Stimulated activated CD4-positive, alpha-beta T cell treated with anti-CD3 and anti-CD28 coated beads, Interleukin-12 subunit alpha, Interleukin-12 subunit beta, amount 100 ng/mL, for 24 hours (primary cell): ENCODE measurements at places on chromosomes 6 and 20.

GRCh38 chr6:30821862-30822784, 62.2 kb upstream of the DDR1 start:
- no peak for DNase-seq

- no peak for DNase-seq
Observed at GRCh38 chr6:157830354-157831017, 7.4 kb downstream of the SNX9 start.

DNA sequence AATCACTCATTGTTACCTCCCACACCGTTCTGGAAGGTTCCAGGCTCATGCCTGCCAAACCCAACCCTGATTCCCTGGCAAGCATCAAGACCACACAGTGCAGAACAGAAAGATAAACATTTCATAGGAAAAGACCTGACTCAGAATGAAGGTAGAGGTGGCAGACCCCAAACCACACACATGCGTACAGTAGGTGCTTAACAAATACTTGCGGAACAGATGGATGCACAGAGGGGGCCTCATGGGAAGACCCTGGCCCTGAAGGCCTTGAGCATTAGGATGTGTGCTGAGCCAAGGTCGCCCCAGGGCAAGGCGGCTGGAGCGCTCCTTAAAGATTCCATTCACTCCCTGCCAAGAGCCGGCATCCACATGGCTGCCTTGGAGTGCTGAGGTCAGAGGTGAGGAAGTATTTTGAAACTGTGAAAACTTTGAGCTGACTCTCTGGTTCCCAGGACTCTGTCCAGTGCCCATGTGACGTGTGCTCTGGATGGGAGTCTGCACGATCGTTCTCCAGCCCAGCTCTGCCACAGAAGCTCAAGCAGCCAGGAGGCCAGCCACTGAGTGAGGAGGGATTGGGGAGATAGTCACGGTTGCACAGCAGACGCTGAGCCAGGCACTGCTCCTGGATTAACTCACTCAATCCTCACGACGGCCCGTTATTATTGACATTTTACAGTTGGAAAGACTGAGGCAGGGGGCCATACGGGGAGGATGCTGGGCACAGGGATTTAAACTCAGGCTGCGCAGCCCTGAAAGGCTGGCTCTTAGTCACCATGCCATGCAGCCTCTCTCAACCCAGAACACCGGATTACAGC, 65.5 kb upstream of the AFDN start:
- DNase-seq = no peak

- DNase-seq = no peak
Observed at GRCh38 chr20:23479043-23479442, 11.9 kb upstream of the CST8 start.

GRCh38 chr6:31180500-31180899, 10.0 kb upstream of the POU5F1 start:
- no peak for DNase-seq

DNA sequence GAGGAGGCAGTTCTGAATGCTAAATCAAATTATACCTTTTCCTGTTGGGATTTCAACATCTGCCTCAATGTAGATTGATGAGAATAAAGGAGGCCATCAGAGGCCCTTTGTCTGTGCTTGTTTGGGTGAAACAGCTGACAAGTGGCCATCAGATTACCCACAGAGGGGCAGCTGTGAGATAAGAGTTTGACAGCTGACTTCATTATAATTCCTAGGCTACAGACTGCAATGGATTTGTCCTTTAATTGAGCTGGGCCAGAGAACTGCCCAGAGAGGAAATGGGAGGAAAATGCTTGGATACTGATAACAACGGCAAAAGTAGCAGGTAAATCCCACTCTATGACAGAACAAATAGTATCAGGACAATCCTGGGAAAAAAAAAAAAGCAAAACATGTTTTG, 649.4 kb downstream of the HDGFL1 start:
- no peak for DNase-seq

DNA sequence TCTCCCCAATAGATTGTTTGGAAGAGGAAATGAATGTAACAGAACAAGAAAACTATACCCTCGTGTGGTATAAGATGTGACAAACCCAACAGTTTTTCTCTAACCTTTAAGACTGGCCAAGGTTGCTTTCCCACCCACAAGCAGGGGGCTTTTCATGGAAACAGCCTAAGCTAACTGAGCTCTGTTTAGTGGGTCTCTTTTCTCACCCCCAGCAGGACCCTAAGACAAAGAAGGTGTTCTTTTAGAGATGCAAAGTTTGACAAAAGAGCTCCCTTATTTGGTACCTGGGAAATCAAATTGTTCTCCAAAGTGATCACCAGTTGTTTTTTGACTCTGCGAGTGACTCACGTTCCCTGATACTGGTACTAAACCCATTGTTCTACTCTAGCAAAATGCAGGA, 59.1 kb downstream of the MBOAT1 start:
- no peak for DNase-seq

GRCh38 chr6:157787080-157787479, 36.0 kb upstream of the SNX9 start:
- no peak for DNase-seq

- no peak for DNase-seq
Observed at GRCh38 chr6:91141346-91141745, 554.5 kb upstream of the MAP3K7 start.

GRCh38 chr6:107691062-107691751, 132.9 kb downstream of the SCML4 start:
- DNase-seq = no peak

GRCh38 chr20:49326026-49326425, 48.2 kb upstream of the ZNFX1 start:
- DNase-seq = no peak

GRCh38 chr6:105560611-105561066, 157.8 kb upstream of the PREP start:
- DNase-seq = no peak

DNA sequence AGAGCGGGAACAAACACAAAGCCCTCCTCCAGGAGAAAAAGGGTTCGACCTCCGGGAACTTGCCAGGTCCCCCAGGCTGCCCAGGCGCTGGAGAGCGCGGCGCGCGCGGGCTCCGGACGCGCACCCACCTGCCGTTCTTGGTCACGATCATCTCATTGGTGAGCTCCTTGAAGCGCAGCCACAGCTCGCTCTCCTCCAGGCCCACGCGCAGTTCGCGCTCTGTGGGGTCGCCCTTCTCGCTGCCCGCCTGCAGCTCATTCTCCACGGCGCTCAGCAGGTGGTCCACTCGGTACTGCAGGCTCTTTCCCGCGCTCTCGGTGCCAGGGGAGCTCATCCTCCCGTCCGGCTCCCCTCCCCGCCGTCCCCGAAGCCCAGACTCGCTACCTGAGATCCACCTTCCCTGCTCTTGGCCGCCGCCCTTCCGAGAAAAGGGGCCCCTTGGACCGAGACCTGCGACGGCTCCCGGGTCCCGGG, 356 bp downstream of the TBXT start:
- DNase-seq = no peak

DNA sequence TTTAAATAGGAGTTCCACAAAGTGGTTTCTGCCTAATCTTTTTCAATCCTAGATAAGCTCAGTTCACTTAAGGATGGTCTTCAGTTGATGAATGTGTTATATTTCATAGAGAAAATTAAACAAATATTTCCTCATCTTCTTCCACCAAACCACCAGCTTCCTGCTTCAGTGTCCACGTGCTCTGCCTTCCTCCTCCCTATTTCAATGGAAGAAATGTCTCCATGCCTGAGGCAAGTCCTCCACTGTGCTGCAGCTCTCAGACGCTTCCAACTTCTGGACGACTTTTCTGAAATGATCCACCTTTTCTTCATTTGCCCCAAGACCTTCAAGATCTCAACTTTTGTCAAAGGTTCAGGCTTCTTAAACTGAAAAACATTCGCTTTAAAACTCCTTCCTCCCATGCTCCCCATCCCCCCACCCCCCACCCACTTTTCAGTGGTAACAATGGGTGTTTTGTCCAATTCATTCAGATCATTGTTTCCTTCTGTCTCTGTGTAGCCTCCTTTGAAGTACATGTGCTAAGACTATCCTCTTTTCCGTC, 25.3 kb upstream of the FABP7 start:
- DNase-seq = no peak

DNA sequence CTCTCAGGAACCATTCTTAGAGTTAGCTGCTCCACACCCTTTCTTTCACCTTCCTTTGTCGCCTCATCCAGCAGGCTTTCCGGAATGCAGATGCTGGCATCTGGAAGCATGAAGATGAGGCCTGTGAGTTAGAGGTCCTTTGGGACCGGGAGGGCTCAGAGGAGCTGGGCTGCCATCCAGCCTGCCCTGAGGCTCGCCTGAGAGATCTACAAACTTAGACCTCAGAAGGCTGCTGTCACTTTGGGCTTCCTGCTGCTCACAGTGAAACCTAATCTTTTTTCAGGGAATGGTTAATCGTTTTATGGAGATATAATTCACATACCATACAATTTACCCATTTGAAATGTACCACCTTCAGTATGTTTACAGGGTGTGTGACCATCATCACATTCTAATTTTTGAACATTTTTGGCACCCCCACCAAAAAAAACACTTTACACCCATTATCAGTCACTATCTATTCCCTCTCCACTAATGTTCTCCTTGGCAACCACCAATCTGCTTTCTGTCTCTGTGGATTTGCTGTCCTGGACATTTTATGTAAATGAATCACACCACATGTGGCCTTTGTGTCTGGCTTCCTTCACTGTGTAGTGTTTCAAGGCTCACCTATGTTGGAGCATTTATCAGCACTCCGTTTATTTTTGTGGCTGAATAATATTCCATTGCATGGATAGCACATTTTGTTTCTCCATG, 20.0 kb upstream of the MPC1 start:
- no peak for DNase-seq

GRCh38 chr6:112415366-112415765, 68.2 kb downstream of the RFPL4B start:
- no peak for DNase-seq

- DNase-seq = no peak
Observed at GRCh38 chr6:47133230-47134000, 91.3 kb upstream of the ADGRF1 start.

DNA sequence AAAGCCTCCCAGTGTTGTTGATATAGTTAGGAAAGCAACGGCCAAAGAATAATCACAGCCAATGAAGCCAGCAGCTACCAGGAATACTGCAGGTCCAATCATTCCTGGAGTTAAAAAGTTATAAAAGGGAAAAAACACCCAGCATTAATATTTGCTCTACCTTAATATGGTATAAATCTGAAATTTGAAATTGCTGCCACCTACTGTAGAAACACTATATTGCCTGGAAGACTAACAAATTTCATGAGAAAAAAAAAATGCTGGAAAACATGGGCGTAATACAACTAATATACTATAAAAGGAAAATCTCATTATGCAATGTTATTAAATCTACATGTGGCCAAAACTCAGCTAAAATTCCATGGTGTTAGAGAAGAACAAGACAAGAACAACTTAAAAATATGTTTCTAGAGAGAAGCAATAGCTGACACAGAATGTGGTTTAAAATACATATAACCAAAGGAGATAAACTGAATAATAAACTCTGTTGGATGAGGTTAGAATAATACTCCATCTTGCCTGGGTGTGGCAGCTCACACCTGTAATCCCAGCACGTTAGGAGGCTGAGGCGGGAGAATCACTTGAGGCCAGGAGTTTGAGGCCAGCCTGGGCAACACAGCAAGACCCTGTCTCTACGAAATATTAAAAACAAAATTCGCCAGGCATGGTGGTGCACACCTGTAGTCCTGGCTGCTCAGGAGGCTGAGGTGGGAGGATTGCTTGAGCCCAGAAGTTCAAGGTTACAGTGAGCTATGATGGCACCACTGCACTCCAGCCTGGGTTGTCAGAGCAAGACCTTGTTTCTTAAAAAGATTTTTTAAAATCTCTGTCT, 43.1 kb downstream of the SLC17A5 start:
- no peak for DNase-seq

- DNase-seq = no peak
Observed at GRCh38 chr6:166477647-166478365, 95.1 kb upstream of the MPC1 start.

GRCh38 chr20:1945660-1946059, 48.2 kb downstream of the PDYN start:
- DNase-seq = no peak

- DNase-seq = no peak
Observed at GRCh38 chr20:1422753-1423152, 29.9 kb upstream of the FKBP1A start.

DNA sequence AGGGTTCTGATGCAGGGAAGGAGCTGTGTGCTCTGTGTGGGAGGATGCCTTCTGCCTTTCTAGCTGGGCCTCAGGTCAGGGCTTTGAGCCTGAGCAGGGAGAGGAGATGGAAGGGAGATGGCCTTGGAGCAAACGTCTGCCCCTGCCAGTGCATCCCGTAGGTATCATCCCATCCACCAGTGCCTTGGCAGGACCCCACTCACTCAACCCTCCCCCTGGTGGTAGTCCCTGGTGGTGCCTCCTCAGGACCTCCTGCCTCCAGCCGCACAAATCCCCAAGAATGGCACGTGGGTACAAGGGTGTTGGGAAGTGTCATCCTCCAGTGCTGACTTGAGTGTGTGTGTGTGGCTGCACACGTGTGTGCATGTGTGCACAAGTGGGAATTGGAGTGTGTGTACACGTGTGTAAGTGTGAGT, 23.1 kb upstream of the MICB start:
- DNase-seq = no peak

- no peak for DNase-seq
Observed at GRCh38 chr6:157561414-157561790, 180.4 kb downstream of the ZDHHC14 start.

- DNase-seq = no peak
Observed at GRCh38 chr20:62836967-62837490, 20.2 kb downstream of the COL9A3 start.

DNA sequence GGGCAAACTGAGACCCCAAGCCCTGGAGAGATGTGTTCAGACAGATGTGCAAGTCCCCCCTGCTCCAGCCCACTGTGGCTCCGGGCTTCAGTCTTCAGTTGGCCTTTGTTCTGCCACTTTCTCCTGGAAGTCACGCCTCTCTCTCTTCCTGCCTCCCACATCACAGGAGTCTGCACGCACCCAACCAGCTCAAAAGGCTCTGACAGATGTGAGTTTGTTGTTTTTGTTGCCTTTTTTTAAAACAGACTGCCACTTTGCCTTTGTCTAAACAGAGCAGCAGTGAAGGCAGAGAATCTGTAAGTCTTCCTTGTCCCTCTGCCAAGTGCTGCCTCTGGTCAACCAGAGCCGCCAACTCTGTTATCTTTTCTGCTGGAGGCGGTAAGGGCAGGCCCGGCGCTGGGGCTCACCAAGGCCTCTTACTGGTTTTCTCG, 149.7 kb downstream of the TFAP2C start:
- no peak for DNase-seq

GRCh38 chr20:3927486-3928291, 38.5 kb downstream of the PANK2 start:
- DNase-seq = no peak
